ENCODE measurements at places on chromosomes 16 and 17. TPM values are rescaled to one million over a fixed set of nuclear protein-coding genes. Genes with fewer than 3 reads are reported as not detected.

The PRKCB gene
- not detected for polyA plus RNA-seq

The VAMP2 gene
- polyA plus RNA-seq, result 22.8 TPM

- no peak for DNase-seq
These were observed 48.6 kb downstream of the CMIP start for GRCh38 chr16:81492965-81493754.

GRCh38 chr16:7419441-7419840 is 86.8 kb downstream of the RBFOX1 start:
- DNase-seq, result no peak

GRCh38 chr16:86618431-86619238 is 40.3 kb downstream of the FOXL1 start:
- no peak for DNase-seq

DNA sequence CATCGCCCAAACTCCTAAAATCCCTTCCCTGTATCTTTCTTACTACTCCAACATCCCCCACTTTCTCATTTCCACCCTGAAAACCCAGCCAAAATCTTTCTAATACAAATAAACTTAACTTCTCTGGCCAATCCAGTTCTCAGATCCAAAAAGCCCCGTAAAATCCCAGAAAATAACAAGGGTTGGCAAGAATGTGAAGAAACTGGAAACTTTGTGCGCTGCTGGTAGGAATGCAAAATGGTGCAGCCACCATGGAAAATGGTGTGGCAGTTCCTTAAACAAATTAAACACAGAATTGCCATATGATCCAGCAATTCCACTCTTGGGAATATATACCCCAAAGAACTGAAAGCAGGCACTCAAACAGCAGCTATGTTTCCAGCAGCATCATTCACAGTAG is 24.1 kb downstream of the LRRC75A start:
- no peak for DNase-seq

DNA sequence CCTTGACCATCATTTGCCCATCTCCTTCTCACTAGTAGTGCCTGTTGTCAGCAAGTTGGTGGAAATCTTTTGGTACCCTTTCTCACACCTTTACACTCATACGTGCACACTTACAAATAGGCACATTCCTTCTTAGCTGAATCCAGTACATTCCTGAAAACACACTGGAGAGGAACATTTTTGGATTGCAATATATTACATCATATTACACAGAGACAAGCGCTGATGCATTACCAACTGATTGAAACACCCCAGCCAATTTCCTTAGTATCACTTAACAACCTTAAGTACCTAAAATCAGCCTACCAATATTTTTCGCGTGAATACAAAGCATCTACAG is 64.1 kb downstream of the PLCG2 start:
- DNase-seq, result no peak

- no peak for DNase-seq
These were observed 546 bp downstream of the SNN start for GRCh38 chr16:11668623-11669379.

GRCh38 chr16:14111713-14112538 is 40.8 kb downstream of the MRTFB start:
- DNase-seq, result no peak

GRCh38 chr16:49148410-49148809 is 133.2 kb downstream of the CBLN1 start:
- no peak for DNase-seq

GRCh38 chr17:34479371-34479770 is 100.0 kb upstream of the TMEM132E start:
- DNase-seq, result no peak

DNA sequence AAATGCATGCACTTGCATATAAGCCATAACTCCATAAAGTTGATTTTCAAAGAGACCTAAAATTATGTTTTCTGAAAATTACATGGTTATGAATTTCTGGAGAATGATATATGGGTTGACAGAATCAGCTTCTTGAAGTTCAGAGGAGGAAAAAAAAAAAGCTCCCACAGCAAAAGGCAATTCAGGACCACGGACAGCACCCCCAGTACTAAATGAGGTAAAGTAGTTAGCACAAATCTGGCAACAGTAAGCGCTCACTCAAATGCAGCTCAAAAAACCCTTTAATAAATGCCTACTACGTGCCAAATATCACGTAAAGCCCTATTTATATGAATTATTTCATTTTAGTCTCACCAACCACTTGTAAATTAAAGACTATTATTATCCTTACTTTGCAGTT is 135.2 kb downstream of the SHISA9 start:
- DNase-seq, result no peak

- no peak for DNase-seq
These were observed 275.3 kb downstream of the PARN start for GRCh38 chr16:14354561-14355351.

DNA sequence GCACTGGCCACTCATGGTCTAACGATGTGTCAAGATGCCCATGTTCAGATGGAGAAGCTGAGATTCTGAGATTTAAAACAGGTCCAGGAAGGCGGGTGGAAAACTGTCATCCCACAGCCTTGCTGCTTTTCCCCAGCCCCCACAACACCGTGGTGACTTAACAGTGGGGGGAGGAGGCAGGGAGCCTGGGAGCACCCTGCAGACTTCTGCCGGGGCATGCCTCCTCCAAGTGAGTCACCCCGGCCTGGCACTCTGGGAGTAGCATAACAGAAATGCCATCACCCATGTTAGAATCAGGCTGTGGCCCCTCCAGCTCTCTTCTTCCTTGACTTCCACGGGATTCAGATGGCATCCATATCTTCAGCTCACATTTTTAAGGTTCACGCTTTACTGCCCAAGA is 164.8 kb downstream of the CBLN1 start:
- no peak for DNase-seq

Measured in BJ (cell line).